ENCODE measurements at places on chromosomes 3 and 15.
A peak's percentile ranks its signal among the peaks of the same experiment; 100 is the strongest.

- no peak for DNase-seq
Measured at GRCh38 chr15:68190048-68190447, 15.1 kb downstream of the CALML4 start.

GRCh38 chr3:94301366-94301765 lies 238.5 kb downstream of the NSUN3 start:
- no peak for DNase-seq

- DNase-seq, result no peak
Measured at GRCh38 chr15:101538996-101539395, 49.5 kb upstream of the PCSK6 start.

DNA sequence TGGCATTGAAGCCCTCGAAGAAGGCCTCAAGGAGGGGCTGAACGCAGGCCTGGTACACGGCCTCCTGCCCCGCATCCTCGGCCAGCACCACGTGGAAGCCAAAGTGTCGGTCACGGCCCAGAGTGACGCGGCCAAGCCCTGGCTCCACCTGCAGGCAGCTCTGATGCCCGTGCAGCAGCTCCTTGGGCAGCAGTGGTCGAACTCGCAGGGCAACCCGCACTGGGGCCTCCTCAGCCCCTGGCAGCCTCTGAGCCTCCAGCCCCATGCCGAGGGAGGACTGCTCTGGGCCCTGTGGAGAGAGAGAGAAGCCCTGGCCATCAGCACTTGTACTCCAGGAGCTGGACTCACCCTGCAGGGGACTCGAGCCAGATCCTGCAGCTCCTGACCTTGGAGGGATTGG lies 2.6 kb downstream of the KIF7 start:
- no peak for DNase-seq

DNA sequence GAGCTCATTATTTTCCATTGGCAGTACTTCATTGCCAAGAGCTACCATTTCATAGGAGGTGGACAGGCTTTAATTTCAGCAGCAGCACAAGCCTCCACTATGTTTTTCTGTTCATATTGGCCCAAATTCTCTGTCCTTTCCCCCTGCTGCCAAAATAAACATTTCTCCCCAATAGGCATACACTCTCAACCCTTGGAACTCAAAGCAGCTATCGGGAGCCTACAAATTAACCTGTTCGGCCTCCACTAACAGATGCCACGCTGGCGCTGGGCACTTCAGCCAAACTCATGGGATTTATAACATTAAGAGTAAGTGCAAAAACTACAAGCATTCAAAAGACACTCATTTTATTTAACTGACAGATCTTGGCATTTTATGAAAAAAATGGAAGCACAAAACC lies 95.7 kb downstream of the NSUN3 start:
- no peak for DNase-seq

GRCh38 chr3:173395073-173395411 lies 2.5 kb upstream of the NLGN1 start:
- DNase-seq, result no peak

DNA sequence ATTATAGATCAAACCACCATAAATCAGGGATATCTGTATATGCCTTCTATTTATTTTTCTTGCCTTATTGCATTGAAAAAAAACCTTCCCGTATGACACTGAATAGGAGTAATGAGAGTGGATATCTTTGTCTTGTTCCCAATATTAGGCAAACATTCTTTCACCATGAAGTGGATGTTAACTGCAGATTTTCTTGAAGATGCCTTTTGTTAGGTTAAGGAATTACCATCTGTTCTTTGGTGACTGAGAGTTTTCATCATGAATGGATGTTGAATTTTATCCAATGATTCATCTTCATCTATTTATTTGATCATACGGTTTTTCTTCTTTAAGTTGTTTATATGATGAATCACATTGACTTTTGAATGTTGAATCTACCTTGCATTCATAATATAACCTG lies 47.1 kb upstream of the MECOM start:
- no peak for DNase-seq

- DNase-seq, result no peak
Measured at GRCh38 chr3:145971186-145971585, 189.8 kb downstream of the PLOD2 start.

DNA sequence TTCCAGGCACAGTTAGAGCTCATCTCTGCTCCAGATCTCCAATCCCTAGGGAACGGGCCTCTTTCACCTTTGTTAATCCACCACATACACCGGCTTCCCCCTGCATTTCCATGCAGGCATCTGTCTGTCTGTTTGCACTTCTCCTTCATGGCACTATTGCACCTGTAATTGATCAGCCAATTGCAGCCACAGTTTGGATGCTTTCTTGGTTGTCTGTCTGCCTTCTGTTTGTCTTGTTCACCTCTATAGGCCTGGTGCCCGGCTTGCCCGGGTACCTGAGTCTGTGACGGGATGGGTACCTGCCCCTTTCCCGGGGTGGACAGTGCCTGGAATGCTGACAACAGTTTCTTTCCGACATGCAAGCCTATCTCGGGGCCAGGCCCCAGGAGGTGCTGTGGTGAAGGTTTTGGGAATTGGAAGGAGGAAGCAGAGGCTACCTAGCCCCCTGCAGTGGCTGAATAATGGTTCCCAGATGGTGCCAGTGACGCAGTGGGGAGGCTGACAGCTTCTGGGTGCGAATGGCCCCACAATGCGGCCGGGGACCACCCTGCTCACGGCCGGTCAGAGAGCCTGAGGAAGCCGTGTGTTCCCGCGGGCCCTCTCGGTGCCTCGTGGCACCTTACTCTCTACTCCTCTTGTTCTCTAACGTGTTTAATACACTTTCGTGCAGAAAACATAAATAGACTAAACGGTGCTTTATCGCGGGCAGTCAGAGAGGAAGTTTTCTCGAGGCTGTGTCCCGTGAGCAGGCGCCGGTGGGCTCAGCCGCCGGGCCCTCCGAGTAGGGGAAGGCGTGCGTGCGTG lies 31.3 kb upstream of the RAB6B start:
- peak; percentile 46 for DNase-seq

- no peak for DNase-seq
Measured at GRCh38 chr15:70328679-70329115, 231.0 kb upstream of the TLE3 start.

GRCh38 chr15:98800437-98801233 lies 152.3 kb downstream of the IGF1R start:
- peak; percentile 84 for DNase-seq

GRCh38 chr3:115275896-115276295 lies 128.8 kb upstream of the ZBTB20 start:
- DNase-seq, result no peak
